Hepatocyte (in vitro differentiated cells): ENCODE measurements at places on chromosomes 7 and 10.
A peak's percentile ranks its signal among the peaks of the same experiment; 100 is the strongest.

DNA sequence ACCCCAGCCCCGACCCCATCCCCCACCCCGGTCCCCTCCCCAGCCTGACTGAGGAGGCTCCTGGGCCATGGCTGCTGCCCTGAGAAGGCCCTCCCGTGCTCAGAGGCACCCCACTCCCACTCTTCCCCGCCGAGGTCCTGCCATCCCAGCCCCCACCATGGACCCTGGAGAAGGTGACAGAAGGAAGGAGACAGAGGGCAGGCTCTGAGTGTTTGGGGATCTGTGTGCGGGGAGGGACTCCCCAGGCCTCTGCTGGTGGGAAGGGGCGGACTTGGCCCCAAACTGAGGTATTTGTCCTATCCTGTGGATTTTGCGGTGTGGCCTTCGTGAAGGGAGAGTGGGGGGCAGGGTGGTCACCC lies 53.4 kb downstream of the PWWP2B start:
- no peak for DNase-seq

GRCh38 chr7:1253681-1254181 lies 21.1 kb downstream of the UNCX start:
- no peak for DNase-seq

GRCh38 chr7:94135180-94135579 lies 131.0 kb upstream of the BET1 start:
- DNase-seq = no peak

- DNase-seq = no peak
Measured at GRCh38 chr7:76430211-76430610, 5.5 kb downstream of the ZP3 start.

- DNase-seq = no peak
Measured at GRCh38 chr7:129103561-129104324, 40.8 kb upstream of the TSPAN33 start.

DNA sequence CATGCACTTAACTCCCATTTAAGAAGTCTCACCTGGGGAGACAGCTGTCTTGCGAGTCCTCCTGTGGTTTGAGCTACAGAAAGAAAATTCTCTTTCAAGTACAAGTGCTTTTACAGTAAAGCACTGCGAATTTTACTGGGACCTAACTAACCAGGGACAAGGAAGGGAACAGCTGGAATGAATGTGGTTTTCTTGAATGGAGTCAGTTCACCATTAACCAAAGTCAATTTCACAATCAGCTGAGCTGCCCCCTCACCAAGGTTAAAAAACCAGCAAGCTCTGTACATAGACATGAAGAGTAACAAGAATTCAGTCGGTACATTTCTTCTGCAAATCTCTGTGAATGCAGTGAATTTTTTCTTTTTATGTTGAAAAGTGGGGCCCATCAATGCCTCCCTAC lies 56.3 kb downstream of the GFRA1 start:
- DNase-seq = no peak

- DNase-seq = no peak
Measured at GRCh38 chr7:129827467-129827990, 125.2 kb downstream of the UBE2H start.

- no peak for DNase-seq
Measured at GRCh38 chr7:15174485-15174884, 271.9 kb upstream of the DGKB start.

DNA sequence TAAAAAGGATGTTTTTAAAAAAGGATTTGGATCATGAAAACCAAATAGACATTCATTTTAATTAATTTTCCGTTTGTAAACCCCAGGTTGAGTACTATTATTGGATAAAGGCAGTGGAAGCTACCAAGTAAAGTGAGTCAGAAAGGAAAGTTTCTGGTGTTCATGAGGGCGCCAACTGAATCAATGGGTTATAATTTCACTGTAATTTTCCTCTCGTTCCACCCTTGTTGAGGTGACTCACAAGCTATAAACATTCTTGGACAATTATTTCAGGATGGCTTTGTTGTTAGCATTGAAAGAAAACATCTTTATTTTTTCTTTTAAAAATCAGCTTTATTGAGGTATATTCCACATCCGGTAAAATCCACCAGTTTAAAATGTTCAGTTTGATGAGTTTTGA lies 5.1 kb upstream of the FAM133B start:
- no peak for DNase-seq

DNA sequence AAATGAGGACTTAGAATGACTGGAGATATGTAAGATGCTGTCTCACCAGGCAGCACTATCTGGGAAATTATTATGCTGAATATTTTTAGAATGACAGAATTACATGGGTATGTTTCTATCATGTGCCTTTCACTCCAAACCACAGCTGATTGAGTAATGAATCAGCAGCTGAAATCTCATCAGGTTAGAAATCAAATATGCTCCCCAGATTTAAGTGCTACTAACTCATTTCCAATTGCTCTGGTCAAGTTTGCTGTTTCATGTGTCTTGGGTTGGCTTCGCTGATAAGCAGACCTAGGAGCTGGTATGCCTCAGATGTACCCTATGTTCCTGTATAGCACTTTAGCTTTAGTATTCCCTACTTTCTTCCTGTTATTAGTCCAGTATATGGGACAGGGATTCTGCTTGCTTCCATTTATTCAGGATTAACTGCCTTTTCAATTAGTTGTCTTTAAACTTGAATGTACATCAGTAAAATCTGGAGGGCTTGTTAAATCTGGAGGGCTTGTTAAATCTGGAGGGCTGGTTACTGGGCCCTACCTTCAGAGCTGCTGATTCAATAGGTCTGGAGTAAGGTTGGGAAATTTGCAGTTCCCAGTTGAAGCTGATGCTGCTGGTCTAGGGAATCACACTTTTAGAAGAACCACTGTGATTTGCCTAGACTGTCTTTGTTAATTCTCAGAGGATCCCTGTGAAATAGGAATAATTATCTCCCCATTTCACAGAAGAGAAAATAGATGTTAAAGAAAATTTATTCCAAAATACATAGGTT lies 172.9 kb downstream of the DKK1 start:
- DNase-seq = peak; percentile 11

DNA sequence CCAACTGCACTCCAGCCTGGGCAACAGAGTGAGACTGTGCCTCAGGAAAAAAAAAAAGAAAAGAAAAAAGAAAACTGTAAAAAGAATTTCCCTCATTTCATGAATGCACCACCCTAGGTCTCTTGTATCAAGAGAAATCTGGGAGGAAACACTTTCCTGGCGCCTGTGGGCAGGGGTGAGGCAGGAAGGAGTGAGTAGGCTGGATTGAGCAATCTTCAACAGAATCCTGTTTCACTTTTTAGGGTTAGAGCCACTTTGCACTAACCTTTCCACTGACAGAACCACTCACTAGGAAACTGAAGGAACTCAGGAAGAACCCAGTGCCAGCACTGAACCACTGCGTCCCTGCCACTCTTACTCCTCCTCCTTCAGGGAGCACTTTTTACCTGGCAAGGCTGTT lies 282.1 kb downstream of the CCDC3 start:
- DNase-seq = no peak

- no peak for DNase-seq
Measured at GRCh38 chr7:2158331-2159175, 74.2 kb downstream of the MAD1L1 start.

DNA sequence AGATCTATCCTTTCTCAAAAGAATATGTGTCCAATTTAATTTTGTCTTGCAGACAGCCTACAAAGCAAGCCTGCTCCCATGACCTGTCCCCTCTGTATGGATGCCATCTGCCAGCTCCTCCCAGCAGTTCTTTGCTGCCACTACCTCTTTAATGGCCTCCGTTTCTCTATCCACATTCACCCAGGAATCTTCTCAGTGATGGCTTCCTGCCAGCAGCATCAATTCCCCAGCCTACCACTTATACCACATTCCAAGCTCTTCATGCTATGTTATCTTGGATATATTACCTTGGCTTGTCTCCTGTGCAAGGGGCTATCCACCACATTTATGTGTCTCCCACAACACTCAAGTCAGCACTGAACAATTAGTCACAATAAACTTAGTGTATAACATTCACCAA lies 133.2 kb downstream of the VPS50 start:
- DNase-seq = no peak

- peak; percentile 89 for DNase-seq
Measured at GRCh38 chr10:77405771-77406241, 231.8 kb downstream of the KCNMA1 start.

DNA sequence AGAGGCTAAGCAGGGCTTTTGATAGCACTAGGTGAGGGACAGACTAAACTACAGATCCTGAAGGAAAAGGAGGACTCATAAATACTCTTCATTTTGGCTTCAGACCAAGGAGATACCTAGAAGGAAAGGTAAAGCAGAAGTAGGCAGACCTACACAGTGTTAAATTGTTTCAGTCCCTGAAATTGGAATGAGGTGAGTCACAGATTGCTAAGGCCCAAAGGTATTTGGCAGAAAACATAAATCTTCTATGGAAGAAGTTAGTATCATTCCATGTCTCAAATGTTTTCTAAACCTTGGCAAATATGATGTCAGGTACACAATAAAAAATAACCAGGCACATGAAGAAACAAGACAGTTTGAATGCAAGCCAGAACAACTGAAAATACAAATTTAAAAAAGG lies 30.0 kb downstream of the MTERF1 start:
- no peak for DNase-seq

DNA sequence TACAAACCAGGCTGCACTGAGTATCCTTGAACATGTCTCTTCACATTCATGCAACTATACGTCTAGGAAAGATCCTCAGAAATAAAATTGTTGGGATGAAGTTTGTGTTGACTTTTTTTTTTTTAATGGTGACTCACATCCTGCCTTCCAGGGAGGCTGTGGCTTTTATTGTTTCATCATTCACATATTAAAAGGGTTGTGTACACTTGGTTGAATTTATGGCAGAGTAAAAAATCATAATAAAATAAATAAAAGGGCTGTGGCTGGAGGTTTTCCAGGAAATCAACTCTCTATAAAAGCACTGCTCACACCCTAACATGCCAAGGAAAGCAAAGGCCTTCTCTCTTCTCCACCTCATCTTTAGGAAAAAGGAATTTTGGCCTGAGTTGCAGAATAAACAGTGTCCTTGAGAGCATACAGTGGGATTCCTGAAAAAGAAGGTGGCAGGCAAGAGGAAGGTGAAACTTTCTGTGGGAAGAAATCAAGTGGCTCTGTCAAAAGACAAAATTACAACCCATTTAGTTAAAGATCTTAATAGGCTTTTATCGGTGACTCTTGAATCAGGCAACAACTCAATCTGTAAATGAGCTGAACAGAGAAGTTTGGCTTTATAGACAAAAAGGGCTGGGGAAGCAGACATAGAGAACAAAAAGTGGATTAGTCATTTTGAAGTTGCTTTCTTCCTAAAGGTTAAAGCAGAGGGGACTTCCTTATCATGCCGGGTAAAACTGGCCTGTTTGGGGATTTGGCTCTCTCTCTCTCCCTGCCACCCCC lies 41.6 kb upstream of the FHIP2A start:
- DNase-seq = peak; percentile 27

GRCh38 chr7:135183478-135183877 lies 13.0 kb upstream of the CYREN start:
- no peak for DNase-seq

- DNase-seq = no peak
Measured at GRCh38 chr10:113267619-113268562, 285.0 kb upstream of the HABP2 start.

GRCh38 chr7:1977876-1978441 lies 254.8 kb downstream of the MAD1L1 start:
- no peak for DNase-seq

DNA sequence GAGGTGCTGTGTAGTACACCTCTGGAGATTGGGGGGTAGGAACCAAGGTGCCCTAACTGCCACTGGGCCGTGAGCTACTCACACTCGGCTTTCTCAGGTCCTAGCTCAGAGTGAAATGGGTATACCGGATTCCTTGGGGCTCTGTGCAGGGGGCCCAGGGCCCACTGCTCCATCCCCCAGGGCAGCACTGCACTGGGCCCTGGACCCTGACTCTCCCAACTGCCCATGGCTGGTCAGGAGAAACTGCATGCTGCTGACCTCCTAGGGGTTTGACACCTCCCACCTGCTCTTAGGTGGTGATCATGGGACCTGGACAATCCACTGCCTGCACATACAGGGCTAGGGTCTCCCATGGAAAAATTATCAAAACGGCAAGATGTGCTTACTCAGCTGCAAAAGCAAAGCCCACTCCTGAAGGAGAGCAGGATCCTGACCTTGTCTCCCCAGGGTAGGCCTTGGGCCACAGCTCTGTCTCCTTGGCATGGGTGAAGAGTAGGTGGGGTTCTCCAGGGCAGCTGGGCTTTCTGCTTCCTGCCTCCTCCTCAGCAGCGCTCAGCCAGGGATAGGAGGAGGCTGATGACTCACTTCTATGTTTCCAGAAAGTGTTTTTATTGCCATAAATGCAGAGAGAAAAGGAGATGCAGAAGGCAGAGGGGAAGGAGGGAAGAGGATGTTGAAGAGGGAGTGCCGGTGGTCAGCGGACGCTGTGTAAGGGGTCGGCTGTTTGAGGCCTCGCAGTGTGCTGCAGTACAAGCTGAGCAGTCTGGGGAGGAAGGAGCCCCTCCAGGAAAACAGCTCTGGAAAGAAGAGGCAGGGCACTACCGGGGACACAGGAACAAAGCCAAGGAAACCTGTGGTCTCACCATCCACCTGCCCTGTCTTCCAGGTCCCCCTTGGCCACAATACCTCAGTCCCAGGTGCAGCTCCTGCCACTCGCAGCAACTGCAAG lies 107.8 kb downstream of the ARHGAP22 start:
- DNase-seq = peak; percentile 60

DNA sequence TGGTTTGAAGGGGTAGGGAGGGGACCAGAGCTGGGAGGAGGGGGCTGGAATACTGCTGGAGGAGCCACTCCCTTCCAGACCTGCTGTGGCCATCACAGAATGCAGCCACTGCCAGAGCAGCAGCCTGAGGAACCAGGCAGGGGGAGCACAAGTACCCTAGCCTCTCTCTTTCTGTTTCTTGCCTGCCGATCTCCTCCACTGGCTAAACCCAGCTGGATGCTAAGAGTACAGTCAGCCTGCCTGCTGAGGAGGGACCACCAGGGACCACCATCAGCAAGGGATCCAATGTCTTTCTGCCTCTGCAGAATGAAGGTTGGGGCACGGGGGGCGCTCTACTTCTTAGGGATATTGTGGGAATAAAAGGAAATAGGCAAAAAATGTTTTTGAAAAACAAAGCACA lies 4.7 kb downstream of the BLVRA start:
- no peak for DNase-seq

DNA sequence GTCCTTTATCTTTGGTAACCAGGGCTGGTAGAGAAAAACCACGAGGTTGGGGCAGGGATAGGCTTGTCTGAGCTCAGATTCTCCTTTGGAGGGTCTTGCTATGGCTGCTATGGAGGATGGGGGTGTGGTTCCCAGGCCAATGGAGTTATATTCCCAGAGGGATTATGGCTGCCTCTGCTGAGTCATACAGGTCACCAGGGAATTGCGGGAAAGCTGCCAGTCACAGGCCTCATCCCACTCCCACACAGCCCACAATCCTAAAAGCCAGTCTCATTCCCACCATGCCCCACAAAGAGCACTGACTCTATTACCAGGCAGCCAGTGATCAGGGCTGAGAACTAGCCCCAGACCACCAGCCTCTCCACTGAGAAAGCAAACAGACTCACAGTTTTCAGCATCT lies 316.6 kb upstream of the TMEM229A start:
- no peak for DNase-seq

GRCh38 chr7:38855386-38855785 lies 53.6 kb downstream of the VPS41 start:
- no peak for DNase-seq
